ENCODE measurements at places on chromosomes 7 and 10.

GRCh38 chr7:79176859-79177477, 276.5 kb downstream of the MAGI2 start:
- DNase-seq: peak; percentile 55

- no peak for DNase-seq
Observed at GRCh38 chr10:100615908-100616307, 80.2 kb downstream of the HIF1AN start.

DNA sequence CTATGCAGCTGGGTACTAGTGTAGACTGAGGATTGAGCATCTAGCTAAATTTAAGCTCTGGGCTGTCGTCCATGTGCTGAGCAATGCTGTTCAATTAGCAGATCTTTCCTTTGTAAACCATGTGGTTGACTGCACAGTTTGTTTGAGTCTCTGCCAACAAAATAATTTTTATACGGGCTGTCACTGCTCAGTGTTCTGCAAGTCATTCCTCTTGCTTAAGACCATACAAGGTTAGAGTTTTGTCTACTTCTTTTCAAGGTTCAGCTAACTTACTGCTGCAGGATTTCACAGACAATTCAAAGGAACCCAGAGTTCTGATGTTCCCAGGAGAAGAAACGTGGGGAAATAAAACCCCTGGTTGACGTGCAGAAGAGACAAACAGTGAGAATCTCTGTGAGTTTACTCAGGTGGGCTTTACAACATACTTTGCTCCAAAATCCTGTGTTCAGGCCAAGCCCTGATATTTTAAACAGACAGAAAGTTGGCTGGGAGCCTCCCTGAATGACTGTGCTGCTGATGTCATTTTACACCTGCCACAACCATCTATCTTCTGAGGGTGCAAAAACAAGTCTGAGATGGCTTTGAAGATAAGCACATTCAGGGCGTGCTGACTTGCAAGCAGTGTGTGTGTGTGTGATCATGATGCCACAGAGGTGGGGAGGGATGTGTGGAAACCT, 177.1 kb upstream of the SVIL start:
- DNase-seq: no peak

DNA sequence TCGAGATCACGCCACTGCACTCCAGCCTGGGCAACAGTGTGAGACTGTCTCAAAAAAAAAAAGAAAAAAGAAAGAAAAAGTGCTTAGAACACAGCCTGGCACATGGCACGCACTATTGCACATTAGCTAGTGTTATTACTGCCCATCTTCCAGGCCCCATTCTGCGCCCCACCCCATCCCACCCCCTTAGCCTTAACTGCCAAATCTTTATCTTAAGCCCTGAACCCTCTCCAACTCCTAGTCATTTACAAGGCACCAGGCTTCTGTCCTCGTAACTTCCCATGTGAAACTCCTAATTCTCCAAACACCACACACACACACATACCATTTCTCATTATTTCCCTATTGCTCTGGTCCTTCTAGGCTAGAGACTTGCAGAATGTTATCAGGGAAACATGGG, 4.8 kb downstream of the FRAT2 start:
- DNase-seq: no peak

- no peak for DNase-seq
Observed at GRCh38 chr7:22601408-22601807, 101.4 kb upstream of the STEAP1B start.

GRCh38 chr10:11898372-11899066, 75.4 kb downstream of the PROSER2 start:
- DNase-seq: no peak

GRCh38 chr7:139851770-139852481, 22.9 kb downstream of the TBXAS1 start:
- no peak for DNase-seq

DNA sequence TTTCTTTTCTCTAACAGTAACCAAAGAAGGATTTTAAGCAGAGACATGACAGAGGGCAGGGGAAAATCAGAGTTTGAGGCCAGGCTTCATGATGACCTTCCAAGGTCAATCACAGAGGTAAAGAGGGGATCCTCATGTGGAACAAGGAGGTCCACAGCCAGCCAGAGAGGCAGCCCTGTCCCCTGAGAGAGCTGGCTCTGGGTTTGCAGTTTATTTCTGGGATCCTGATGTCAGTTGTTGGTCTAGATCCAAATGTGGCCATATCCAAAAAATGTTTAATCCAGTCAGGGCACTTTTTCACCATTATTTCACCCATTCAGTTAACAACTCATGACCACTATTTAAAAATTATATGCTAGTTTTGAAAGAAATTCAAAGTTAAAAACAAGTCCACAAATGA, 45.6 kb downstream of the GPR141 start:
- no peak for DNase-seq

DNA sequence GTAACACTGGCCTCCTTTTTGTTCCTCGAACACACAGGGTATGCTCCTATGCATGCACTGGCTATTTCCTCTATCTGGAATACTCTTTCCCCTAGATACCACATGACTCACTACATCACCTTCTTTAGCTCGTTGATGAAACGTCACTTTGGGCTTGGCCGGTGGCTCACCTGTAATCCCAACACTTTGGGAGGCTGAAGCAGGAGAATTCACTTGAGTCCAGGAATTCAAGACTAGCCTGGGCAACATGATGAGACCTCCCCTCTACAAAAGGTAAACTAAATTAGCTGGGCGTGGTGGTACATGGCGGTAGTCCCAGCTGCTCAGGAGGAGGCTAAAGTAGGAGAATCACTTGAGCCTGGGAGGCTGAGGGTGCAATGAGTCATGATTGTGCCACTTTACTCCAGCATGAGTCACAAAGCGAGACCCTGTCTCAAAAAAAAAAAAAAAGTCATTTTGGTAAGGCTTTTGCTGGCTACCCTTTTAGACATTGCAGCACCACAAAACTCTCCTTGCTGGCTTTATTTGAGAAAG, 14.5 kb downstream of the ANKIB1 start:
- DNase-seq: no peak

GRCh38 chr10:31756729-31757110, 171.9 kb downstream of the ARHGAP12 start:
- DNase-seq: no peak

DNA sequence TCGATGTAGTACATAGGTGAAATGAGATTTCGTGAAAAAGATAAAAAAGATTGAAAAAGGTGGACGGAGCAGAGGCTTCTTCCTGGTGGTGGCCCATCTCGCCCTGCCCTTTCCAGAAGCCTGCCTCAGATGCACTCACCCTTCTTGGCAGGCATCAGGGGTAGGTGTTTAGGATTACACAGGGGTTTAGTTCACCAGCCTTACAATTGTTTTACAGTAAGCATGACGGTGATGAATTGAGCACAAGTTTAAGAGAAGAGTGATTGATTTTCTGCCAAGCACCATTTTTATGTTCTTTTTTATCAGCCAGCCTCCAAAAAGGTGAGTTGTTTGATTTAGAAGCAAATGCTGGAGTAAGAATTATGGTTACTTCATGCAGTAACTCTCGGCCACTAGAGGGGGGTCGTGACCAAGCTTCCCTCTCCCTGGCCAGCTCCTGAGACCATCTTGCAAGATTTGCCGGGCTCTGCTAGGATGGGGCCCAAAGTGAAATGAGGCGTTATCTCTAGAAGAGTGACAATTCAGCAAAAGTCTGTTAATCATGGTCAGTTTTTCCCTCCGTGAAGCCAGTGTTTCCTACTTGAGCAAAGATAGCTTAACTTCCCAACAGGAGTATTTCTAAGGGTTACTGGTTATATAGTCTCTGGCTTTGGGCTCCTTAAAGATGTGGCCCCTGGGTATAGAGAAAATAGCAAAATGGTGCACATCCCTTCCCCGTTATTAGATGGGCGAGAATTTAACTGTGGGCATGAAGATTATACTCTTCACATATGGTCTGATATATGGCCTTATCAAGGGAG, 228.8 kb downstream of the BMPER start:
- peak; percentile 19 for DNase-seq

Measured in NCI-H2171 (cell line).